ENCODE measurements at places on chromosomes 7 and 10. TPM values are rescaled to one million over a fixed set of nuclear protein-coding genes. Genes with fewer than 3 reads are reported as not detected.

The FXYD4 gene
- total RNA-seq: 3.0 TPM

The CAMK2B gene
- 81.4 TPM for total RNA-seq

The PUS7 gene
- 15.0 TPM for total RNA-seq

The MSMB gene
- total RNA-seq: not detected

The TMEM26 gene
- 0.10 TPM for total RNA-seq

The CUBN gene
- 0.17 TPM for total RNA-seq

The MUC12 gene
- not detected for total RNA-seq

The GNGT1 gene
- total RNA-seq: not detected

The LYZL1 gene
- total RNA-seq: not detected

DNA sequence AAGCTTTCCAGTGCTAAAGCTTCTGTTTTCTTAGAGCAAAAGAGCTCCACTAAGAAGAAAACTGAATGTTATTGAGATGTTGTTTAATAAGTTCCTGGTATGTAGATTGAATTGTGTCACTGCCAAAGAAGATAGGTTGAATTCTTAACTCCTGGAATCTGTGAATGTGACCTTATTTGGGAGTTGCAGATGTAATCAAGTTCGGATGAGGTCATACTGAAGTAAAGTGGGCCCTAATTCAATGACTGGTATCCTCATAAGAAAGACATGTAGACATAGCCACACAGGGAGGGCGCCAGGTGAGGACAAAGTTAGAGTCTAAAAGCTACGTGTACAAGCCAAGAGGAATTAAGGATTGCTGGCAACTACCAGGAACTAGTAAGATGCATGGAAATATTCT is 732.1 kb upstream of the C7orf33 start:
- no peak for DNase-seq

DNA sequence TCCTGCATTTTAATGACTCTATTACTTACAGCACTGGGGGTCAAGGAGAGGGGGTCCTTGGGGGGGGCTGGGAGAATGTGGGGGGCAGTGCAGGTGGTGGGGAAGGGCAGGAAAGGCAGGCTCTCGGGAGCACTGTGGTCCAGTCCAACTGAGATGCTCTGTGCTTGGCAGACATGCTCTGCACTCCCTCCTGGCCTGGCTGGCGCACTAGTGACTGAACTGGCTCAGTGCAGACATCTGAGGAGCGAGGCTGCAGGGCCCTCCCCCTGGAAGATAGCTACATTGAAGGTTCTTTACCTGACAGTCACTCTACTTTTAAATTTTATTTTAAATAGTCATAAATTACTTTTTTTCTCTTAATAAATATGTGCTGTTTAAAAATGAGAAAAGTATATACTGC is 105.7 kb downstream of the NEURL1 start:
- DNase-seq: peak; percentile 53

DNA sequence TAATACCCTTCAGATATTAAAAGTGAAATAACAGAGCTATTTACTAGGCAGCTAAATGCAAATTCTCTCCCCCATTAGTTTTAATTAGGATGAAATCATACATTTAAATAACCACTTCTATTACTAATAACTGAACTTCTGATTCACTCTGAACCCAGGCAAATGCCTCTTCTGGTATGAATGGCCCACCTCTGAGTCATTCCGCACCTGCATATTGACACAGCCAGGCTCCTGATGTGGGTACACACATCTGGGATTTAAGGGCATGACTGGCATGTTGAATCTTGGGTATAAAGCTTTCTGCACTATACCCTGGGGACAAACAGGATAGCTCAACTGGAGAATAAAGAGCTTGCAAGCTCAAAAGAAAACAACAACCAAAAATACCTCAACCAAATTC is 140.9 kb downstream of the AUTS2 start:
- DNase-seq: no peak

DNA sequence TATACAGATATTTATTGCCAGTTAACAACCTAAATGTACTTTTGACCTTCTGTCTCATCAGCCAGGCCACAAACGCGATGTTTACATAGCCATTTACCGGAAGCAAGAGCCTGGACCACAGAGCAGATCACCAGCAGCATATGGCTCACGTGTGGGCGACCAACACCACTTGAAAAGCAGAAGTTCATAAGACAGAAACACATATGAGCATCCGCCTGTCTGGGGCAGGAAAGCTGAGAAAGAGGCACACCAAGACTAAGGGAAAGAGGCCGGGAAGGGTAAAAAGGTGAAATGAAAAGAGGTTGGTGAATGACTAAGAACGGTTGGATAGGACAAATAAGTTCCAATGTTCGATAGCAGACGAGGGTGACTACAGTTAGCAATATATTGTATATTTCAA is 1.3 kb downstream of the ABCB1 start:
- DNase-seq: no peak

- no peak for DNase-seq
Observed at GRCh38 chr7:104883248-104883717, 130.7 kb upstream of the KMT2E start.

DNA sequence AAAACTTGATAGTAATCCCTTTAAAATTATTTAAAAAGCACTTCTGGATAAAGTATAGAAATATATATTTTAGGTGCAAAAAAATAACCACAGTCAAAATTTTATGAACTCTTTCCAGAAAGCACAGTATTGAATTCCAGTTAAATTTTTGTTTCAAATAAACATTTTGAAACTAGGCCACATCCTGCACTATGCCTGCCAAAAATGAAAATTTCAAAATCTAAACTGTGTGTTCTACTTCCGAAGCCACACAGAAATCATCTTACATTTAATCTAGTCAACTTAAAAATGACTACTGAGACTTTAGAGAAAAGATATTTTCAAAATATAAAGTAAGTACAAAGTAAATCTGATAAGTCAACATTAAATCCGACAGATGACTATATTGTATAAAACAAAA is 50.0 kb downstream of the MAGI2 start:
- no peak for DNase-seq

DNA sequence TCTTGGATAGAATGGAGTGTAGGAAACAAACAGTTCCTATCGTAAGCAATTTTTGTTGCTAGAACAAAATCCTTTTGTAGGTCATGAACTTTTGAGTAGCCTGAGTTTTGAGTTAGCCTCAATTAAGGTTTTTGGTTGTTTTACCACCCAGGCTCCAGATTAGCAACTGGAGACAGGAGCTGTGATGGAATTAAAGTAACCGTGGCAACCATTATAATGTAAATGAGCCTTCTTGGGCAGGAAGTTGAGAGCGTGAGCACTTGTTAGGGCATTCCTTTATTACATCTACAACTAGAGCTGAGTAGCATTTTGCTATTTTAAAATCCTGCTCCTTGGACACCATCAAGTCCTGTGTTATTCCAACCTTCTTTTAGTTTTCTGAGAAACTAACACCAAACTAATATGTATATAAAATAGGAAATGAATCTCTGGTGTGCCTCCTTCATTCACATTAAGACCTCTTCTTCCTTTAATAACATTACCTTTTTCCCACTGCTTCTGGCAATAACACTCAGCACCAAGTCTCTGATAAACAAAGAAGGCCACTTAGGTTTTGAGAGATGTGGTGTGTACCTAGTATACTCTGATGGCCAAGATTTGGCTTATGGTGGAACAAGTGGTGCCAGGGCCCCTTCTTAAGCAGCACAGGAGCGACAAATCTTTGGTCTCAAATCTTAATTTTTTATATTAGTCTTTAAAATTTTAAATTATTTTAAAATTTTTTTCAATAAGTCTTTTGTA is 34.0 kb downstream of the AHCYL2 start:
- no peak for DNase-seq

DNA sequence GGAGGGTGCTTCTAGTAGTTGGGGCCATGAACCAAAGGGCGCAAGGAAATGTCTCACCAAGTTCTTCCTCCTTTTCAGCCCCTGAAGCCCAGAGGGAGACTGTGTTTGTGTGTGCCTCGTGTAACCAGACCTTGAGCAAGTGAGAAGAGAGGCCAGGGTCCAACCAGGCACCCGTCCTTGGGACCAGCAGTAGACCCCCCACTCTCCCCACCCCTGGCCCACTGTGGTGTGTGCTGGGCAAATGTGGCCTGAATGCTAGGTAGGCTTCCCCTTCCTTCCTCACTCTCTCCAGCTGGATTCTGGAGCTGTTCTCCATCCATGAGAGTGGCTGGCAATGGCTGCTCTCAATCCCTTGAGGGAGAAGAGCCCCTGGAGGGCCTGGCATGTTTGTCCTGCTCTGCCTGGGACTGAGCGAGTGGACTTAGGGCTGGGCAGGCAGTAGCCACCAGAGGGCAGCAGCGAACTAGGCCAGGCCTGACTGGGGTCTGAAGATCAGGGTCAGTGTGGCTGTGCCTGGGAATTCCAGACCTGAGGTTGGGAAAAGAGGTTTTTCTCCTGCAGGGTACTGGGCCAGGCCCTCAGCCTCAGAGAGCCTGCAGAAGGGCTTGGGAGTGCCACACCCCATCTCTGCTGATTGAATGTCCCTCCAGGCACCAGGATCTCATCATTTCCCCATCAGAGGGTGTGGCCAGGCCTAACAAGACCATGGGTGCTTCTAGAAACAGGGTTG is 12.5 kb downstream of the SFRP5 start:
- DNase-seq: peak; percentile 83

GRCh38 chr7:1150400-1151002 is 9.5 kb downstream of the ZFAND2A start:
- peak; percentile 35 for DNase-seq

- no peak for DNase-seq
Observed at GRCh38 chr10:84193846-84194423, 402 bp upstream of the CDHR1 start.

- DNase-seq: peak; percentile 59
Observed at GRCh38 chr10:124719213-124719851, 24.8 kb downstream of the FAM53B start.

DNA sequence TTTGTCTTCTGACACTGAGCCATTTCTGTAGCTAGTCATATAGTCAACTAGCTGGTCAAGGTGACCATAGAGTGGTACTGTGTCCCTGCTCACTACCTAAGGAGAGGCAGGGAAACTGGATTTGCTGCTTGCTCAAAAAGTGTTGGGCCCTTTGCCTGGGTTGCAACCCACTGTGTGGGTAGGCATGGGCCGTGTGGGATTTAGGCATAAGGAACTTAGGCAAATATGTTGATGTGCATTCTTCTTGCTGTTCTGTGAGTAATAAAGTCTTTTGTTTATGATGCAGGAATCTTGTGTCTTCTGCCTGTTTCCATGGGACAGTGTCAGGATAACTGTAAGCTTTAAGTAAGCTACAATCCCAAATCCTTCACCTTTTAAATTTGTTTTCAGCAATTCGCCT is 23.1 kb upstream of the TCTN3 start:
- no peak for DNase-seq

DNA sequence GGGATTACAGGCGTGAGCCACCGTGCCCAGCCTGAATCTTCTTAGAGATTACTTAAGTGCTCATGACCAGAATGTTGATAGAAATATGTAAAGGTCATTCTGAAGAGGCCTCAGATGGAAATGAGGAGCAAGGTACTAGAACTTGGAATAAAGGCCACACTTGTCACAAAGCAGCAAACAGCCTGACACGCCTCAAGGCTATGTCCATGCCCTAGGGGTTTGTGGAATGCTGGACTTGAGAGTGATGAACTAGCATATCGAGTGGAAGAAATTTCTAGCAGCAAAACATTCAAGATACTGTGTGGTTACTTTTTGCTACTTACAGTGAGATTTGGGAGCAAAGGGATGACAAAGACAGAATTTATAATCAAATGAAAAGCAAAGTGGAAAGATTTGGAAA is 39.0 kb downstream of the ZNF438 start:
- no peak for DNase-seq

GRCh38 chr10:129309565-129309964 is 157.5 kb upstream of the MGMT start:
- no peak for DNase-seq

DNA sequence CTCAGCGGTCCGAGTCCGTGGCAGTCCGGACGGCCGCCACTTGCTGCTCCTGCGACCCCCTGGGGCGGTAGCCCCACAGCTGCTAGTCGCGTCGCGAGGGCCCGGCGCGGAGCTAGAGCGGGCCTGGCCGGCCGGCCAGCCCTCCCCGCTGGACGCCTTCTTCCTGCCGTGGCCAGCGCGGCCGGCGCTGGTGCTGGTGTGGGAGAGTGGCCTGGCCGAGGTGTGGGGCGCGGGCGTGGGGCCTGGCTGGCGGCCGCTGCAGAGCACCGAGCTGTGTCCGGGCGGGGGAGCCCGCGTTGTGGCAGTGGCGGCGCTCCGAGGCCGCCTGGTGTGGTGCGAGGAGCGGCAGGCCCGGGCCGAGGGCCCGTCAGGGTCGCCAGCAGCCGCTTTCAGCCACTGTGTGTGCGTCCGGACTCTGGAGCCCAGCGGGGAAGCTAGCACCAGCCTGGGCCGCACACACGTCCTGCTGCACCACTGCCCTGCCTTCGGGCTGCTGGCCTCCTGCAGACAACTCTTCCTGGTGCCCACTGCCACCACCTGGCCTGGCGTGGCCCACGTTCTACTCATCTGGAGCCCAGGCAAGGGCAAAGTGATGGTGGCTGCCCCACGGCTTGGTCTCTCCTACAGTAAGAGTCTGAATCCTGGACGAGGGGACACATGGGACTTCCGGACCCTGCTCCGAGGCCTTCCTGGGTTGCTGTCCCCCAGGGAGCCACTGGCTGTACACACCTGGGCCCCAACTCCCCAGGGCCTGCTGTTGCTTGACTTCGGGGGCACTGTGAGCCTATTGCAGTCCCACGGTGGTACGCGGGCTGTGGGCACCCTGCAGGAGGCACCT is 631 bp downstream of the HPS6 start:
- peak; percentile 28 for DNase-seq

- DNase-seq: no peak
Observed at GRCh38 chr10:75450075-75450445, 18.6 kb downstream of the LRMDA start.

DNA sequence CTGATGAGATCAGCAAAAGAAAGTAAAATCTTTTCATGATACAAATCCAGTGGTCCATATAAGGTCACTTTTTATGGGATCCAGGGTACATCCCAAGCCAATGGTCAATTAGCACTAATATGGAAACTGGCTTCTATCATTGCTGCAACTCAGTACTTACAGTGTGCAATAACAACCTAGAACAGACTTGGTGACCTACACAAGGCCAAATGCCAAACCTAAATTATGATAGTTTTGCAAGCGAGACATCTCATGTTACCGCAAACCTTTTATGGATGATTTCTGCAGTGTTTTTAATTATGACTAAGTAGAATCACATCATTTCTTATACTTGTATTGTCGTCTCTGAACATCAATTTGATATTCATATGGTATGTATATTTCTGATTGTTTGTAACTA is 583.5 kb upstream of the SEMA3D start:
- DNase-seq: no peak

- DNase-seq: no peak
Observed at GRCh38 chr10:107576746-107577145, 412.2 kb upstream of the SORCS1 start.

DNA sequence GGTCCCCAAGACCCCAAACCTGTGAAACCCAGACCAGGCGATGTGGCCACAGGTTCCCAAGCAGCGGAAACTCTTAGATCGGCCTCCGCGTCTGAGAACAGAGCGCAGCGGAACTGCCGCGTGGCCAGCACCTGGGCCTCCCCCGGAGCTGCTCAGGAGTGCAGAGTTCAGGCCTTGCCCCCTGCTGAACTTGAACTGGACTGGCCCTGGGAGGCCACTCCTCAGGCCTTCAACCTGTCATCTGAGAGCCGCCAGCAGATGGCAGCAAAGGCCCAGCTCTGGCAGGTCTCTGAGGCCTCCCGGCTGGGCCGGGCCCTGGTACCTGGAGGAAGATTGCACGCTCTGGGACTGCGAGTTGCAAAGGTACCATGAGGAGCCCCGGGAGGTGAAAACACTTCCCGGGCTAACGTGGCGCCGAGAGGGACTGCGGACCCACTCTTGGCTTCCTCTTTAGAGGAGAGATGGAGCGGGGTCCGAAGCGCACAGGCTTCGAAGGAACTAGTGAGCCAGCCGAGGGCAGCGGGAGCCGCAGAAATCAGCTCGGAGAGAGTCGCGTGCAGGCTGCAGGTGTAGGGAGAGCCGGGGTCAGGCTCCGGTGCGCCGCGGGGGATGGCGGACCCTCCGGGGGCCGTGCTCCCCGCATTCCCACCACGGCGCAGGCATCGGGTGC is 89.2 kb downstream of the PAXIP1 start:
- DNase-seq: peak; percentile 87
